ENCODE measurements at places on chromosomes 2 and 18. TPM values are rescaled to one million over a fixed set of nuclear protein-coding genes. Genes with fewer than 3 reads are reported as not detected.

The SCTR gene
- 0.52 TPM for total RNA-seq

The GALR1 gene
- total RNA-seq = 0.08 TPM

The CRYBA2 gene
- total RNA-seq = not detected

The NETO1 gene
- 0.39 TPM for total RNA-seq

The GAL3ST2 gene
- not detected for total RNA-seq

The MRO gene
- total RNA-seq = 5.2 TPM

The CLEC4F gene
- 0.38 TPM for total RNA-seq

The GALNT5 gene
- 0.73 TPM for total RNA-seq

The RPE gene
- total RNA-seq = 29.8 TPM

The CAPN14 gene
- total RNA-seq = 0.17 TPM

The SLC38A11 gene
- total RNA-seq = 0.44 TPM

The KLHL30 gene
- total RNA-seq = 23.2 TPM

The PSTPIP2 gene
- 2.0 TPM for total RNA-seq

The IL36A gene
- not detected for total RNA-seq

The IMPA2 gene
- 73.0 TPM for total RNA-seq

The COL3A1 gene
- total RNA-seq = 96.9 TPM

The C2orf69 gene
- total RNA-seq = 8.6 TPM

The SLC14A1 gene
- 17.1 TPM for total RNA-seq

The IGFBP5 gene
- total RNA-seq = 129 TPM

The KRTCAP3 gene
- not detected for total RNA-seq

The SYT4 gene
- not detected for total RNA-seq

The RSAD2 gene
- total RNA-seq = 1.2 TPM

The C18orf54 gene
- 2.4 TPM for total RNA-seq

The PARD6G gene
- 1.3 TPM for total RNA-seq

The LRRFIP1 gene
- total RNA-seq = 102 TPM

The NR4A2 gene
- 0.82 TPM for total RNA-seq

The PRKAG3 gene
- not detected for total RNA-seq

The MOB4 gene
- 40.9 TPM for total RNA-seq

The PLEKHH2 gene
- 6.5 TPM for total RNA-seq

The HOXD1 gene
- not detected for total RNA-seq

The TTN gene
- total RNA-seq = 4,342 TPM

The HS6ST1 gene
- 36.8 TPM for total RNA-seq

The SERPINB8 gene
- total RNA-seq = 1.3 TPM

The SOX11 gene
- 1.5 TPM for total RNA-seq
